Caki2 (cell line): ENCODE measurements at places on chromosomes 4 and X.
A peak's percentile ranks its signal among the peaks of the same experiment; 100 is the strongest.

GRCh38 chr4:12319765-12320164 is 891.1 kb upstream of the HS3ST1 start:
- peak; percentile 46 for DNase-seq

DNA sequence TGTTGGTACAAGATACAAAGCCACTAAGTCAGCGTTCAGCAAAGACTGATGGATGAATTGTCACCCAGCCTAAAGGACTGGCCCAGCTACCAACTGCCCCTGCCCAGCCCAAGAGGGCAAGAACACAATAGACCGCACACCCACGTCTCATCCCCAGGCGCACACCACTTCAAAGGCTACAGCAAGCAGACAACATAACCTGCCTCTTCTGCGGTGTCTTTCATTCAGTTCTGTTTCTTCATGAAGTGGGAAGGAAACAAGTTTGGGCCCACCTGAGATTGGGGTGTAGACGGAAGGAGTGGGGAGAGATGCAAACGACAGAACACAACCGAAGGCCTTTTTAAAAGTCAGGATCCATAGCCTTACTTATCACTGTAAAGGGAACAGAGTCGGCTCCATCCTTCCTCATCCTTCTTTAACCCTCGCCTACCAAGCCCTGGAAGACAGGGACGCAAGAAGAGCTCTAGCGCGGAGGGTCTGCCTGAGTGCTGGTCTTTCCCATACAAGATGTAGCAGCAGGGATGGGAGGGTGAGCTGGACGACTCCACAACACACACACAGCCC is 691 bp downstream of the SCARB2 start:
- DNase-seq = no peak

GRCh38 chr4:112361181-112361791 is 64.1 kb downstream of the ALPK1 start:
- DNase-seq = no peak

GRCh38 chr4:122793811-122794210 is 32.8 kb upstream of the FGF2 start:
- DNase-seq = no peak

GRCh38 chrX:115344885-115345614 is 55.5 kb downstream of the LUZP4 start:
- DNase-seq = peak; percentile 79

- no peak for DNase-seq
Measured at GRCh38 chrX:100315566-100315965, 94.5 kb downstream of the PCDH19 start.

GRCh38 chr4:180372691-180373090 is 1870.5 kb upstream of the TENM3 start:
- DNase-seq = no peak

DNA sequence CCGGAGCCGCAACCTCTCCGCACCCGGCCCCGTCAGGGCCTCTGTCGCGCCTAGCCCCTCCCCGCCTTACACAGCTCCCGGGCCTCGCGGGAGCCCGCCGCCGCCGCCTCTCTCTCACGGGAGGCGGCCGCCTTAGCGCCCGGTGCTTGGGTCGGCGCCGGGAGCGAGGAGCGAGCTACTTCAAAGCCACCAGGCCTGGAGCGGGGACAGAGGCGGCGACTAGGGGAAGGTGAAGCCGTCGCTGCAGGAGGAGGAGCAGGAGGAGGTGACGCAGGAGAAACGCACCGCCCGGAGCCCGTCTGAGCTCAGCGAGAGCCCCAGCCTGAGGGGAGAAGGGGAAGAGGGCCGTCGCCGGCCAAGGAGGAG is 250 bp downstream of the USP9X start:
- peak; percentile 71 for DNase-seq

DNA sequence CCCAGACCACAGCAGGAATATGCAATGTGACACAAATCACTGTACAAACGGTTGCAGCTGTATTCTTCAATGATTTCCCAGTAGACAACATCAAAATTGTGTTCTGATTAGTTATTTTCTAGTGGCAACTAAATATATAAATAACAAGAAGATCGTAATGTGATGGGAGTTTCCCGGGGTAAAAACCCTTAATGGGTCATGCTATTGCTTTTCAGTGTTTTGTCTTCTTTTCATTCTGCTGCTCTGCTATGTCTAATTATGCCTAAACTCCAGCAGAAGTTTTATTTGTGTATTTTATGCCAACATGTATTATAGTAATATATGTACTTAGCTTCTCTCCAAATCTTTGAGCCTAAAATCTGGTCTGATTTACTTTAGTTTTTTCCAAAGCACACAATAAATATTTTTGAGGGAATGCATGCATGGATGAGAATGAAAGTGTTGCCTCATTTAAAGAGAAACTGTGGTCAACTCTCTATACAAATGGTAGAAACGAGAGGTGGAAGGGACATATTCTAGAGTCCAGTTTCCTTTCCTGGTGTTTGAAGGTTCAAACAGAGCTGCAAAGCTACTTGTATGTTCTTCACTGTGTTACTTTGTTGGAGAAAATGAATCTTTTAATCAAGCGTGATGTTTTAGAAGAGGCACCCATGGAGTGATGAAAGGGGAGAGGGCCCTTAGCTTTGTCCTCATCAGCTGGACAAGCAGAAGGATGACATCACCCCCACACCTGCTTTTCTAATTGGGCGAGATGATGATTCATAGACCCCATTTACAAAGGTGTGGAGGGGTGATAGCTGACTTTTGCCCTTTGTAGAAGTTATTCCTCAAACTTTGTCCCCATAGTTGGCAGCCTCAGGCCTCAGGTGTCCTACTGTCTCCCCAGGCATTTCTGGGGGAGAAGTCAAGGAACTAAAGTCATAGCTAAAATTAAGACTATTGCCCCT is 129.7 kb downstream of the FRAS1 start:
- DNase-seq = no peak

GRCh38 chr4:22029803-22030202 is 81.2 kb upstream of the KCNIP4 start:
- DNase-seq = peak; percentile 50

DNA sequence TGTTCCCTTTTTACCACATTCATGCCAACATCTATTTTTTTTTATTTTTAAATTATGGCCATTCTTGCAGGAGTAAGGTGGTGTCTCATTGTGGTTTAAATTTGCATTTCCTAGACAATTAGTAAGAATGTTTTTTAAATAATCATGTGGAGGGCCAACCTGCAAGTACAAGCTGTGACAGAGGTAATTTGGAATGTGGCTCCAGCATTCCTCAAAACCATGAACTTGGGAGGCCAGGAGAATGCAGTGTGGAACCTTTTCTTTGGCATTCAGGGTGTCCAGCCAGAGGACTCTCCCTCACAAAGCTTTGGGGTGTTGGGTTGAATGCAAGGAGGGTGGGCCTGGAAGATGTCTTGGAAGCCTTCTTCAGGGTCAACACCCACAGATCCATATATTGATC is 7.3 kb upstream of the TMEM185A start:
- no peak for DNase-seq

DNA sequence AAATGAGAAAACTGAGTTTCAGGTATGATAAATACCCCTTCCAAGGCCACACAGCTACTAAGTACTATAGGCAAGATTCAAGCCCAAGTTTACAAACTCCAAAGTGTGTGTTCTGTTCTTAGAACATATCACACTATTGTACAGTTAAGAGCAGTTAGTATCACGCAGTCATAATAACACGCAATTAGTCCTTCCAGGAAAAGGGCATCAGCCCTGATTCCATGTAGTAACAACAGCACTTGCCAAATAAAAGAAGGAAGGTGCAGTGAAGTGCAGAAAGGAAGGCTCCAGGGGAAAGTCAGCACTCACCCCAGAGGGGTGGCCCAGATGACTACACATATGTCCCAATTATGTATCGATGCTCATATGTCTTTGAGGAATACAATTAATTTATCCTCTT is 4.4 kb downstream of the TASL start:
- no peak for DNase-seq

DNA sequence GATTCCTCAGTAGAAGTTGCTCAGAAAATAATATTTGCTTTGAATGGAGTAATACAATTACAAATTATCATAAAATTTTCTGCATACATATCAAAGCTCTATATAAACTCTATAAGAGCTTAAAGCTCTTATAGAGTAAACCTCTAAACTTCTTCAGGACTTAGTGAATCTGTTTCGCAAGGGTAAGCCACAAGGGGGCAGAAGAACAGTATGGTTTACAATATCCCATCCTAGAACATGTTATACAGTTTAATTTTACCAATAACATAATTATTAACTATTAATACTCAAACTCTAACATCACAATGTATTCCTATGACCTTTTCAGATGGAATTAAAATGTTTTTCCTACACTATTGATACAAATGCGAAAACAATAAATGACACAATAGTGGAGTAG is 33.8 kb upstream of the SPANXN1 start:
- no peak for DNase-seq
